Daoy (cell line): ENCODE measurements at places on chromosomes 5 and 9. TPM values are rescaled to one million over a fixed set of nuclear protein-coding genes. Genes with fewer than 3 reads are reported as not detected.

DNA sequence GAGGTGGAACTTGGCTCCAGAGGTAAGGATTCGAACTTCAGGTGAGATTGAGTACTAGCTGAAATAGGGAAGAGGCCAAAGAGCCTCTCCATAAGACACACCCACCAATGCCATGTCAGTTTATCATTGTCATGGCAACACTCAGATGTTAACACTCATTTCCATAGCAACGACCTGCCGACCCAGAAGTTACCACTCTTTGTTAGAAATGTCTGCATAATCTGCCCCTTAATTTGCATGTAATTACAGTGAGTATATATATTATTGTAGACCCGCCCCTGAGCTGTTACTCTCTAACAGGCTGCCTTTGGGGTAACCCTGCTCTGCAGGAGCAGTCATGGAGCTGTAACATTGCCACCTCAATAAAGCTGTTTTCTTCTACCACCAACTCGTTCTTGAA is 10.2 kb upstream of the NTRK2 start:
- DNase-seq, result no peak

DNA sequence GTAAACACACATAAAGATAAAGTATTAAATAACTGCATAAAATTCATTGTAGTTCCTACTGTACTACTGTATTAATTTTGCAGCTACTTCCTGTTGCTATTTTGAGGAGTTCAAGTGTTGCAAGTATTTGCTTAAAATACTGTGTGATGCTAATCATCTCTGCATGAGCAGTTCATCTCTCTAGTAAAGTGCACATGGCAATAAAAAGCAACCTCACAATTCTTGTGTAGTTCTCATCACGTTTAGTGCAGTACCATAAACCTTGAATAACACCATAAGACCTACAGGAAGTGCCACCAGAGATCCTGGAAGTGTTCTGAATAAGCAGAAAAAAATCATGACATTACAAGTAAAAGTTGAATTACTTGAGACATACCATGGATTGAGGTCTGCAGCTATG is 34.6 kb downstream of the CPLANE1 start:
- no peak for DNase-seq

- peak; percentile 88 for DNase-seq
These were observed 143.0 kb upstream of the ADRA1B start for GRCh38 chr5:159773062-159773924.

The GLDC gene
- 4.6 and 16.3 TPM in 2 replicates for total RNA-seq
